ENCODE measurements at places on chromosomes 6 and 20.
A peak's percentile ranks its signal among the peaks of the same experiment; 100 is the strongest.

DNA sequence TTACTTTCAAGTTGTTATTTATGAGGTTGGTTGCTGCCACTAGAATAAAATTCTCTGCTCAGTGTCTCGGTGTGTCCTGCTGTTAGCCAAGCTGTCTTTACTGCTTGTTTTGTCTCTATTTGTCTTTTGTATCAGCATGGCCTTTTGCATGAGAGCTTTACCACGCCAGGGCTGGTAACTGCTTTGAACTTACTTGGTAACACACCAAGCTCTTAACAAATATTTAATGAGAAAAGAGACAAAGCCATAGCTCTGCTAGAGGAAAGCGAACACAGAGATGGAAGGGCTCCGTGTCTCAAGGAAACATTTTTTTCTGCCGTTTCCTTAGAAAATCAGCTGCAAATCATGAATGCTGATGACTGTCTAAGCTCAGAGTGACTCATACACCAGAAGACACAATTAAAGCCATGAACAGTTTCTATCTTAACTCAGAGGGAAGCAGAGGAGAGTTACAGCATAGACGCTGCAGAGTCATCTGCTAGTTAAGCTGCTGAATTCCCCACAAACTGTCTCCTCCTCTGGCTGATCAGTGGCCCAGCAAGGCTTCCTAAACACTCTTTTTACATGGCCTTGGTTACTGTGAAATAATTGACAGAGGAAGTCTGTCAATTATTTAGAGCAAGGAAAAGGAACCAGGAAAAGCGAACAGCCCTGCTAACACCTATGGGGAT lies 44.8 kb downstream of the AGPAT4 start:
- H3K36me3 ChIP-seq = peaks cover 6% of the 10 kb centered on the region
- no peaks in the 10 kb centered on the region for H3K27me3 ChIP-seq
- H3K27ac ChIP-seq = no peak overlapping the region
- H3K4me3 ChIP-seq = peak overlapping the region; percentile 10
- DNase-seq = no peak
- H3K4me1 ChIP-seq = peaks cover 35% of the 10 kb centered on the region

- peaks cover 19% of the 10 kb centered on the region for H3K4me1 ChIP-seq
- DNase-seq = no peak
- peak overlapping the region; percentile 39 for H3K27ac ChIP-seq
- no peak overlapping the region for H3K4me3 ChIP-seq
Observed at GRCh38 chr6:25987845-25988244, 25.2 kb downstream of the TRIM38 start.

DNA sequence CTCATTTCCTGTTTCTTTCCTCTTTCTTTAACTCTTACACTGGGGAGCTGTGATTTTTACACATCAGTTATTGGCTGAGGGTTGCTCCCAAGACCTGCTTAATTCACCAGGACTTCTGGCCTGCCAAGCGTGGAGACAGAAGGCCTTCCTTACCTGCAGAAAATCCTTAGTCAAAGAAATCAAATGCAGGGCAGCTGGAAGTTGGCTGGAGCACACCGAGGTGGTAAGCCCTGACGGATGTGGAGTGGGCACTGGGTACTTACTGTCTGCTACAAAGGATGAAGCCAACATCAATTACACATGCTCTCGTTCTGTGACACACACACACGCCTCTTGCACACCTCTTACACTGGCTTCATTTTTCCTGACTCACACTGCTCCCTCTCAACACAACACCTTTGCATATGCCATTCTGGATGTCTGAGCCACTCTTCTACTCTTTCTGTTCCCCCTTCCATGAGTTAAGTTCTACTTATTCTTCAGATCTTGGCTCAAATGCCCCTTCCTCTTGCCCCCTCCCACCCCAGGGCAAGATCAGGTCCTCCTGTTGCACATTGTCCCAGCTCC lies 61.6 kb downstream of the TTI1 start:
- H3K36me3 ChIP-seq = peaks cover 17% of the 10 kb centered on the region
- H3K4me3 ChIP-seq = no peak overlapping the region
- H3K4me1 ChIP-seq = peaks cover under 1% of the 10 kb centered on the region
- H3K27me3 ChIP-seq = no peaks in the 10 kb centered on the region
- H3K27ac ChIP-seq = no peak overlapping the region

DNA sequence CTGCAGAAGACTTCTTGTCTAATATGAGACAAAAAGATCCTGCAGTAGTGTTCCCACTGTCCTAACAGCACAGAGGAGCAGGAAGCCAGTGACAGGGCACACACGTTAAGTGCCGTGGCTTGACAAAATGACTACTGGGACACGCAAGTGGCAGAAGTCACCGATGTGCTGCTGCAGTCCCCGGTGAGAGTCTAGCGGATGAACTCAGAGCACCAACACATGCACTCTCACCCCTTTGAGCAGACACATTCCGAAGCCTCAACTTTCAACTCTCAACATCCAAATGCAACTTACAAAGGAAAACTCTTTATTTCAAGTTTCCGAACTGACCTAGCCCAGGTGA lies 898 bp downstream of the LAMA4 start:
- peaks cover 46% of the 10 kb centered on the region for H3K27me3 ChIP-seq
- H3K4me1 ChIP-seq = peaks cover 9% of the 10 kb centered on the region
- peak overlapping the region; percentile 75 for H3K4me3 ChIP-seq
- H3K27ac ChIP-seq = no peak overlapping the region
- no peaks in the 10 kb centered on the region for H3K36me3 ChIP-seq
- DNase-seq = peak; percentile 2

- H3K36me3 ChIP-seq = peaks cover 2% of the 10 kb centered on the region
- no peaks in the 10 kb centered on the region for H3K27me3 ChIP-seq
- DNase-seq = no peak
- H3K27ac ChIP-seq = no peak overlapping the region
- H3K4me1 ChIP-seq = peaks cover 10% of the 10 kb centered on the region
Observed at GRCh38 chr6:143878272-143878760, 14.0 kb downstream of the ZC2HC1B start.

- no peak overlapping the region for H3K4me3 ChIP-seq
- H3K27me3 ChIP-seq = no peaks in the 10 kb centered on the region
- no peak for DNase-seq
- H3K4me1 ChIP-seq = peaks cover 5% of the 10 kb centered on the region
- peaks cover 15% of the 10 kb centered on the region for H3K36me3 ChIP-seq
Observed at GRCh38 chr6:107209406-107210305, 94.3 kb upstream of the BEND3 start.

DNA sequence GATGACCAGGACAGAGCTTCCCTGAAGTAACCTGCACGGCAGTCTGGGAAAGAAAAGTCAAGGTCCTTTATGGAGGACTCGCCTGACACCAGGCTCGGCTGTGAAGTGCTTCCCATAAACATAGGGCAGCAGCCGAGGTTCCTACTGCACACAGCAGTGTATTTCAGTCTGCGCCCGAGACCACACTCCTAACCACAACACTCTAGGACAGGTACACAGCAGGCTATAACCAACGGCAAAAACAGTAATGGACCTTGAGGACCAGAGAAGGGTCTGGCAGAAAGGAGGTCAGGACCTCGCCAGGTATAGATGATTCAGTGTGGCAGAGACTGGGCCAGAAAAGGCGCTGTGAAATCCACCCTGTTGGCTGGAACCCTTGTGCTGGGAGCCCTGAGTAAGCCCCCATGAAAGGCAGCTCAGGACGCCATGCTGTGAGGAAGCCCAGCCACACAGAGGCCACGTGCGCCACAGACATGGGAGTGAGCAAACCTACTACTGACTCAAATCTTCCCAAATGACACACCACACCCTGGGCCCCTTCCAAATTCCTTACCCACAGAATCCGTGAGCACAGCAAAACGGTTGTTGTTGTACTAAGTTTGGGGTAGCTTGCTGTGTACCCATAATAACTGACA lies 129.6 kb upstream of the CST7 start:
- H3K27me3 ChIP-seq = no peaks in the 10 kb centered on the region
- DNase-seq = no peak
- H3K27ac ChIP-seq = no peak overlapping the region

DNA sequence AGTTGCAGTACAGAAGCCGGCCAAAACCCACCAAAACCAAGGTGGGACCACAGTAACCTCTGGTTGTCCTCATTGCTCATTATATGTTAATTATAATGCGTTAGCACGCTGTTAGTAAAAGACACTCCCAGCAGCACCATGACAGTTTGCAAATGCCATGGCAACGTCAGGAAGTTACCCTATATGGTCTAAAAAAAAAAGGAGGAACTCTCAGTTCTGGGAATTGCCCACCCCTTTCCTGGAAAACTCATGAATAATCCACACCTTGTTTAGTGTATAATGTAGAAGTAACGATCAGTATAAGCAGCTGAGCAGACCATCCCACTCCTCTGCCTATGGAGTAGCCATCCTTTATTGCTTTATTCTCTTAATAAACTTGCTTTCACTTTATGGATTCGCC lies 148.6 kb upstream of the EXOC2 start:
- no peaks in the 10 kb centered on the region for H3K4me1 ChIP-seq
- no peak for DNase-seq
- H3K27me3 ChIP-seq = peaks cover 30% of the 10 kb centered on the region
- H3K4me3 ChIP-seq = no peak overlapping the region

DNA sequence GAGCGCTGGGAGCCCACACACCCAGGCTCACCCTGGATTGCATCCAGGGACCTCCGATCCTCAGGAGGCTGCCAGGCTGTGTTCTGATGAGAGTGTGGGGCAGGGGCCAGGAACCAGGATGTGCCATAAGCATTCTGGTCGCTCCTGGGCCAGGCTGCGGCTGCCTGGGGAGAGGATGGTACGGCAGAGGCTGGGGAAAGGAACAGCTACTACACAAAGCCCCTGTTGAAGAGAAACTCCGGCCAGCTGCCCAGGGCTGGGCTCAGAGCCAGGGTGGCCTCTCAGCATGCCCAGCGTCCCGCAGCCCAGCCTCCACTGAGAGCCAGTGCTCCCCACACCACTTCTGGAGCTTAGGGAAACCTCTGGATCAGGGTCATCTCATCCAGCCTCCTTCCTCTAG lies 21.7 kb upstream of the OCSTAMP start:
- H3K4me1 ChIP-seq = peaks cover 9% of the 10 kb centered on the region
- no peak overlapping the region for H3K4me3 ChIP-seq
- peaks cover 9% of the 10 kb centered on the region for H3K27me3 ChIP-seq
- H3K27ac ChIP-seq = no peak overlapping the region
- no peak for DNase-seq

DNA sequence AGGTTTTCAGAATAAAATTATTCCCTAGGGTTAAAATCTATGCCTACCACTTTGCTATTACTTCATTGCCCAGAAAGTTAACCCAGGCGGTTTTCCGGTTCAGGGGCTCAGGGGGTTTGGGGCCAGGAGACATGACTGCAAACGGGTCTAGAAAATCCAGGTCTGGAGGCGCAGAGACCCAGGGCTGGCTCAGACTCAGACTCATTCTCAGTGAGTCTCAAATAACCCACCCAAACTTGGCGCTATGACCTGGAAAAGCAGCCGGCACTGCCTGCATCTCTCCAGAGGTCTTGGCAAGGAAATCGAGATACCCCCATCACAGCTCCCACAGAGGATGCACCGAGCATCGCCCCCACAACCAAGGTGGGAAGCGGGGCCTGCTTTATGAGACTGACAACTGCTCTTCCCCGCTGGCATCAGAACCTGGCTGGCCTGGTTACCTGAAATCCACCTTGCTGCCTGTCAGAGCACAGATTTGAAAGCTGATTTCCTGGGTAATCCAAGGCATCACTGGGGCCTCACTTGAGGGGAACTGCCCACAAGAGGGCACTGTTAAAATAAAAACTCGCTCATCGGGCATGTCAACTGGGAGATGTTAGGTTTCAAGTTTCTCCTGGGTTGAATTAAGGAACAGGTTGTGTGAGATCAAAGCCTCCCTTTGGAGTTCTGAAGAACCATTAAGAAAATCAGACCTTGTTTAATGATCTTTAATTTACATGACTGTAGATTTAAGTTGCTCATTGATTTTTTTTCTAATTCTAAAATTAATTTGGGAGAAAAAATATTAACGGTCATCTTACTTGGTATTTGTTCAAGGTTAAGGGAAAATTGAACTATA lies 55.1 kb downstream of the KIF16B start:
- no peaks in the 10 kb centered on the region for H3K4me1 ChIP-seq
- H3K27ac ChIP-seq = no peak overlapping the region
- DNase-seq = peak; percentile 6
- H3K27me3 ChIP-seq = no peaks in the 10 kb centered on the region

DNA sequence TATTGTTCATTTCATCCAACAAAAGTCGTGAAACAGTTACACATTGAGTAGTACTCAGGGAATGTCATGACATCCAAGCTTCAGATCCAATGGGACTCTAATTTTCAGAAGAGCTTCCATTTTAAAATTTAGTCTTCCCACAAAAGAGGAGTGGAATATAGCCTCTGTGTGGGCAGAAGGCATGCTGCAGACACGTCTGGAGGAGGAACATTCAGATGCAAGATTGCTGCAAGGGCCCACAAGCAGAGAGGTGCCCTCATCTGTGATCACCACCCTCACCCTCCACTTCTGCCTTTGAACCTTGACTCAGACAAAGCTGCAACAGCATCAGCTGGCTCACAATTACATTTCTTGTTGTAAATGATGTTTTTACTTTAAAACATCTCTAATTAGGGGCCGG lies 29.9 kb downstream of the NRN1 start:
- H3K36me3 ChIP-seq = no peaks in the 10 kb centered on the region
- H3K27me3 ChIP-seq = peaks cover 12% of the 10 kb centered on the region
- H3K27ac ChIP-seq = no peak overlapping the region
- DNase-seq = no peak
- peaks cover 15% of the 10 kb centered on the region for H3K4me1 ChIP-seq

GRCh38 chr6:133833949-133834359 lies 55.0 kb upstream of the TCF21 start:
- no peak overlapping the region for H3K27ac ChIP-seq
- H3K4me1 ChIP-seq = peaks cover 3% of the 10 kb centered on the region
- peaks cover 18% of the 10 kb centered on the region for H3K27me3 ChIP-seq
- DNase-seq = no peak
- H3K36me3 ChIP-seq = no peaks in the 10 kb centered on the region
- no peak overlapping the region for H3K4me3 ChIP-seq

GRCh38 chr6:25641940-25642666 lies 9.9 kb upstream of the SCGN start:
- no peak overlapping the region for H3K4me3 ChIP-seq
- DNase-seq = no peak
- no peaks in the 10 kb centered on the region for H3K4me1 ChIP-seq
- H3K36me3 ChIP-seq = no peaks in the 10 kb centered on the region
- peaks cover 50% of the 10 kb centered on the region for H3K27me3 ChIP-seq

DNA sequence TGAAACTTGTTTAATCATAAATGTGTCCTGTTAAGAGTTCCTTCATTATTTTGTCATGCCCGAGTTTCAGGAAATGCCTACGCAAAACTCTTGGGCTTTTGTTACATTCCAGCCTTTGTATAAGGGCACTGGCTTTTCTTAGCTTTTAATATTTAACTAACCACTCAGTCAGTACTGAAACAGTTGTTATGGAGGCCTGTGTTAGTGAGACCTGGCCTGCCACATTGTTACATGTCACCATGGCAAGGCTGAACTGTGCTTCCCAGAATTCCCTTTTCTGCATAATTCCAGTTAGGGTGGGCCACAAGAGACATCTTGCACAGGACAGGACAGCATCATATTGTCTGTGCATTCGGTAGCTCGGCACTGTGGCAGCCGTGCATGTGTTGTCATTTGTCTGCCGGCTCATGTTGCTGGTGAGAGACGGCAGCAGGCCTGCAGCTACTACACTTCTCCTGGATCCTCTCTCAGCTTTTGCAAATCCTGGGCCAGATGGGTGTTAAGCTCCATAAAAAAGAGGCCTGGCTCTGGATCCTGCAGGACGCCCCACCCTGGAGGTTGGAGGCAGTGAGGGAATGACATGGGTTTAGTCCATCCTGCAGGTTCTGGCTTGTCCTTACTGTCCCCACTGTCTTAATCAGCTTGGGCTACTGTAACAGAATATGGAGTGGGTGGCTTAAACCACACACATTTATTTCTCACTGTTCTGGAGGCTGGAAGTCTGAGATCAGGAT lies 128.8 kb upstream of the DTNBP1 start:
- no peak overlapping the region for H3K27ac ChIP-seq
- H3K4me3 ChIP-seq = no peak overlapping the region
- no peaks in the 10 kb centered on the region for H3K36me3 ChIP-seq
- DNase-seq = no peak
